ENCODE measurements at places on chromosomes 16 and 17.

- no peak for DNase-seq
Observed at GRCh38 chr17:46010597-46011186, 11.6 kb downstream of the STH start.

DNA sequence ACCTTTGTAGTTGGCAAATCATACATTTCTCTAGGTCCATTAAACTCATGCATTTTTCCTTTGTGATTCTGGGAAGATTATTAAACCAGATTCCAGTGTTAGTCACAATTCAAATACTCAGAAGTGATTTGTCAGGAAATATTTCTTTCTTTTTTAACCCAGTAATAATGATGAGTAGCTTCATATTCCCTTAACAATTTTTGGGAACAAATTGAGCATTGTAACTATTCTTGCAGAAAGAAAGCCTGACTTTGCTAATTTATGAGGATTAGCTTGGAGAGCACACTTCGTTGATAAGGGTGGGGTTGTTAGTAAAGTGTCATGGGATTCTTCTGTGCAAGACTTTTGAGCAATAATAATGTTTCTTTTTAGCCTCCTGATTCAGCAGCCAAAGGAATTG is 18.7 kb upstream of the KRT24 start:
- DNase-seq, result no peak

GRCh38 chr16:70760221-70760620 is 40.7 kb downstream of the VAC14 start:
- no peak for DNase-seq

DNA sequence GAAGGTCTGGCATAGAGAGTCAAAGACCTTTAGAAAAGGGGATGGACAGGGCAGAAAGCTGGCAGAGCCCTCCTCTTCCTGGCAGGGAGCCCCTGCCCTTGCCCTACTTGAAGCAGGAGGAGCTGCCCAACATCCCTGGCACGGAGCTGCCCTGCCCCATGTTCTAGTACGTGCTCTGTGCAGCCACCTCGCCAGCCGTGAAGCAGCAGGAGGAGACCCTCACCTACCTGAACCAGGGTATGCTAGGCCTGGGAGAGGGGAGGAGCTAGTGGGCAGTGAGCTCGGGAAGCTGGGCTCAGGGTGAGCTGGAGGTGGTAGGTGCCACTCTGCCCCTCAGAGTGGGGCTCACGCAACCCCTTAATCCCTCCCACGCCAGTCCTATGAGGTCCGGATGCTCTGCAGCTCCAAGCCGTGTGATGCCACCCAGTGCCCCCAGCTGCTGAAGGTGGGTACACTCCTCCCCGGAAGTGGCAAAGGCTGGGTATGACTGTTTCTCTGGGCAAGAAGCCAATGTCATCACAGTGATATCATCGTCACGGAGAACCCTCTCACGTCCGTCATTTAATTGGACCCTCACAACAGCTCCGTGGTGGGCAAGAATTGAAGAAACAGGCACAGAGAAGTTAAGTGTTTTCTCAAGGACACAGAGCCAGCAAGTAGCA is 12.7 kb upstream of the STAC2 start:
- no peak for DNase-seq

GRCh38 chr16:69013991-69014390 is 91.5 kb upstream of the HAS3 start:
- no peak for DNase-seq

DNA sequence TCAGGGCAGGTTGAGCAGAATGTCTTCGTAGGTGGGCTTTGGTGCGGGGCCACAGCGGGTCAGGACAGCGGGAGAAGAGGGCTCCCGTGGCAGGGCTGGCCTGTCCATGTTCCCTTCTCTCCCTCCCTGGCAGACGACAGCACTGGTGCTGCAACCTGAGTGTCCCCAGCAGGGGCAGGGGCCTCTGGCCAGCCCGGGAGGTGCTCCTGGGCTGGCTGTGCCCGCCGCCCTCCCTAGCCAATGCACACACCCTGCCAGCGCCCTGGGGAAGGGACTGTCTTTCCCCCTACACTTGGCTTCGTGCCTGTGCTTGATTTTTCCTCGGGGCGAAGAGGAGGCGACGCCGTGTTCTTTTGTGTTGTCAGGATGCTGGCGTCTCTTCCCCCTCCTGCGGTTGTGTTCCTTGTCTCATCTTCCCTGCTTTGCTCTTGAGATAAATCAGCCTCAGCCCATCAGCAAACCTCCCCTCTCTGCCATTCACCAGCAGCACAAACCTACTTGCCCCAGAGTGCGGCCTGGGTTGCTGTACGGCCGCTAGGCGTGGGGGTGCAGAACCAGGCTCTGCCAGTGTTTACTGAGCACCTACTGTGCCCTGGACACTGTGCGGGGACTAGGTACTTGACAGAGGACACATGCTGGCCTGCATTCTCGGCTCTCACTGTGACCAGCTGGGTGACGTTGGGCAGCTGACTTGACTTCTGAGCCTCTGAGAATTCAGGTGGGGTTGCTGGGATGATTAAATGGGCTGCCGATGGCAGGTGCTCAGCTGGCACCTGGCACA is 237.3 kb upstream of the CIBAR2 start:
- DNase-seq, result no peak

DNA sequence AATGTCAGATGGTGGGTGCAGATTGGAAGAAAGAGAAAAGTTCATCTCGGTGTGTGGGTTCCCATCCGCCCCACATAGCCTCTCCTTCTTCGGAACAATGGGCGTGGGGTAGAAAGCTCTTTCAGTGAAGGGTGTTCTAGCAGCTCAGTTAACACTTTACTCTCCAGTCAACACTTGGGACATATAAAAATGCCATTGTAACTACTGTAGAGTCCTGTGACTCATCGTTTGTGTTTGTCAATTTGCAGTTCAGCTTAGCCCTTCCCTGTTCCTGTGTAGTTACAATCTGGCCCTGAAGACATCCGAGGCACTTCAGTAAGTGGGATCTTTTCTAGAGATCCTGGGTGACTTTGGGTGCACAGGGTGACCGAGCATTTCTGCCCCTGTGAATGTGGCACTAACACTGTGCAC is 11.5 kb upstream of the CLEC18C start:
- DNase-seq, result no peak

DNA sequence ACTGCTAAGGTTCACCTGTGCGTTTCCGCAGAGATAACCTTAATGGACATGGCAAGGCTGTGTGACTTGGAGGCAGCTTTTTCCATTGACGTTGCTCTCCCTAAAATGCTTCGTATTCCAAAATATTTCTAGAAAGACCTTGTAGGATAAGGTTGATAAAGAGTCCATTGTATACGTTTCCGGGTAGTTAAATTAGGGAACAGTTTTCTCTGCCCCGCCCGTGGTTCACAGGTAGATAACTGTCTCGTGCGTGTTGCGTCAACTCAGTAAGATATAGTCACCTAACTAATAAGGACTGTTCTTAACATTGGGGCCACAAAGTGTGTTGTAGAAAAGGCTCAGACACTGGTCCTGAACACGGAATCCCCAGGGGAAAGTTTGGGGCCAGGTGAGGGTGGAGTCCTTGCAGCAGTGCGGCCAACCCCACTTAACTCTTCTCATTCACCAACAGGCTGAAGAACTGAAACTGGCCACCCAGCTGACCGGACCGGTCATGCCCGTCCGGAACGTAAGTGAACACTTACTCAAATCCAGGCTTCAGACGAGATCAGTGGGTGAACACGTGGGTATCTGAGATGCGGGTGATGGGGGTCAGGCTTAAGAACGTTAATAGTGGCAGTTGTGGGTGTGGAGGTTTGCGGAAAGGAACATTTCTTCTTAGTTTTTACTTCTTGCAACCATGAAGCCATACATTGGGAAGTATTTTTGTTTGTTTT is 1.6 kb downstream of the RPL13 start:
- DNase-seq, result no peak

DNA sequence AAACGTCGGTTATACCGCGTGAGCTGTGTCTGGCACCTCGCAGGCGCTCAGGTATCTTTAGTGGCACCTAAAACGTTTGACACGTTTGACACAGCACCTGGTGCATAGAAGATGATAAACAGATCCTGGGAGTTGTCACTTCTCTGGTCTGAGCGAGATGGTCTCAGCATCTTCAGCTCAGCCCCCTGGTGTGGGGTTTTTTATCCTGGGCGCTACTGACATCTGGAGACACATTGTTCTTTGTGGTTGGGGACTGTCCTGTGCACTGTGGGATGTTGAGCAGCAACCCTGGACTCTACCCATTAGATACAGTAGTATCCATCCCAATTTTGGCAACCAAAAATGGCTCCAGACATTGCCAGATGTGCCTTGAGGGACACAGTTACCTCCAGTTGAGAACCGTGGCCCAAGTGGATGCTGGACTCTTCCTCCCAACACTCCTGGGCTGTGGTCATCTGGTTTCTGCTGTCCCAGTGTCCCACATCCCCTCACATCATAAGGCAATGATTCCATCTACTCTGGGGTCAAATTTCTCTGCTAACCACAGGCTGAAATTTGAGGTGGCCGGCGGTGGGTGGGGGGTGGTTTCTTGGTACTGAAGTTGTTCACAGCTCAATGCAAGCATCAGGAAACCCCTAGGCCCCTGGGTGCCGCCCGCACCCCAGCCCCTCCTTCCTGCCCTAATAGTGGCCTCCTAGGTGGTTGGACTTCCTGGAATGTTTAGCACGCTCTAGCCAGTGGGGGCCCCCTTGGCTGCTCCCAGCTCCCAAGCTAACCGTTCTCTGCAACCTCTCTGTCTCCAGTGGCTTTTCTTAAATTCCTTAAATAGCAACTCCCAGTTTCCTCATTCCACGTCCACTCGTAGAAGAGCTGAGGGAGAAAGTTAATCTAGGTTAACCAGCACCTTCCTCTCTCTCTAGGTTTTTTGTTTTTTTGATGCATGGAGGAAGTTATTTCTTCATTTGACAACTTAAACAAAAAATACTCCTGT is 124.8 kb downstream of the ABCC1 start:
- no peak for DNase-seq

- no peak for DNase-seq
Observed at GRCh38 chr17:82204831-82205719, 7.6 kb downstream of the CCDC57 start.

- no peak for DNase-seq
Observed at GRCh38 chr17:7781429-7781828, 52.6 kb upstream of the KDM6B start.

- no peak for DNase-seq
Observed at GRCh38 chr16:66169817-66170216, 196.7 kb upstream of the CDH5 start.

- no peak for DNase-seq
Observed at GRCh38 chr17:27457360-27457715, 1.1 kb downstream of the KSR1 start.

Data from activated CD4-positive, CD25-positive, alpha-beta regulatory T cell (primary cell).